ENCODE measurements at places on chromosomes 1 and 21.

- peak; percentile 80 for DNase-seq
Observed at GRCh38 chr1:209583408-209583807, at the start of gene CAMK1G. Gene CAMK1G, plus strand, starts transcription at chr1:209583714. Its CDS starts 11,270 bp downstream, at chr1:209594984.

DNA sequence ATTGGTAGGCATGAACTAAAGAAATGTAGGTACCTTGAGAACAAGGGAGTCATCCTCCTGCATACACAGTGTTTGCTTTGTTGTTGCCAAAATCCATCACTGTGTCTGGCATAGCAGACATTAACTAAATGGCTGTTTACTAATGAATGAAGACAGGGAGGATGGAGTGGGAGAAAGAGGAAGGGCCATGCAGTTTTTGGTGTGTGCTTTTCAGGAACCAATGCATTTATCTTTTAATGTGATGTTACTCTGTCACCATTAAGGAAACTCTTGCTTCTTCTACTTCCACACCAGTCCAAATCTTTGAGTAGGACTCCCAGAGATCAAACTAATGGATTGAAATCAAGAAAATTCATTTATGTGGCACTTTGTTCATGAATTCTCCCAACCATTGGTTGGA lies 55.6 kb upstream of the DUSP10 start:
- no peak for DNase-seq

GRCh38 chr1:107264561-107264960 lies 123.7 kb downstream of the NTNG1 start:
- no peak for DNase-seq

GRCh38 chr1:64650411-64650810 lies 94.5 kb upstream of the RAVER2 start:
- no peak for DNase-seq

DNA sequence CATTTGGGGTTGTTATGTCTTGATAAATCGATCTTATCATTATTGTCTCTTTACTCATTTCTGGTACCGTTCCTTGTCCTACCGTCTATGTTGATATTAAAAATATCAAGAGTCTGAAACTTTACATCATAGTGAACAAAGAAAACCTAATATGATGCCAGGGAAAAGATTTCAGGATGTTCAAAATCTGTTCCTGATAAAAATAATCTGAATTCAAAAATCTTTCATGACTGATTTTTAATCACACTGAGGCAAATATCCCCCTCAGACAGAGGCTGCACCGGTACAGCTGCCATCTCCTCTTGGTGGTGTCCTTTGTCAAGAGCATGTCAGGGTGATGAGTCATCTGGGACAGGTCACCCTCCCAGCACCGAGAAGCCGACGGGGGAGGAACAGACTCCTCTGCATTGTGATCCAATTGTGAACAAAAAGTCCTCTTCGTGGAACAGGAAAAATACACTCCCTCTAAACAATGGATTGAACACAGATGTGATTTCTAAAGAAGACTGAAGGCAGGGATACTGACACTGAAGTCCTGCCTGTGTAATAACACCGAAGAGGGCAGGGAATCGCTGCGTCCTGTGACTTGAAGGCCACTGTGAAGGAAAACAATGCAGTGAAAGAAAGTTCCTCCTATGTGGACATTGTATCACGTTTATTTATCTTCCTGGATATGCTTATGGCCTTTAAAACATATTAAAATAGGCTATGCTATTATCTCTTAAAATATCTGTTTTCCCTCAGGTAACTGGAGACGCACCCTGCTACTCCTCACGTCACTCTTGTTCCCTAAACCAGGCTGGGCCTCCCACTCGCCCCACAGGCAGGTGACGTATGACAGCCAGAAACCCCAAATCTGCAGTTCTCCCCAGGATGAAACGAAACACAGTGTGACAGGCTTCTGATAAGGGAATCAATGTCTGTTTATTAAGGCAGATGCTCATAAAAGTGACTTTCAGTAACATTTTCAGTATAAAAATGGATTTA lies 4.3 kb upstream of the SPATC1L start:
- DNase-seq = peak; percentile 3

DNA sequence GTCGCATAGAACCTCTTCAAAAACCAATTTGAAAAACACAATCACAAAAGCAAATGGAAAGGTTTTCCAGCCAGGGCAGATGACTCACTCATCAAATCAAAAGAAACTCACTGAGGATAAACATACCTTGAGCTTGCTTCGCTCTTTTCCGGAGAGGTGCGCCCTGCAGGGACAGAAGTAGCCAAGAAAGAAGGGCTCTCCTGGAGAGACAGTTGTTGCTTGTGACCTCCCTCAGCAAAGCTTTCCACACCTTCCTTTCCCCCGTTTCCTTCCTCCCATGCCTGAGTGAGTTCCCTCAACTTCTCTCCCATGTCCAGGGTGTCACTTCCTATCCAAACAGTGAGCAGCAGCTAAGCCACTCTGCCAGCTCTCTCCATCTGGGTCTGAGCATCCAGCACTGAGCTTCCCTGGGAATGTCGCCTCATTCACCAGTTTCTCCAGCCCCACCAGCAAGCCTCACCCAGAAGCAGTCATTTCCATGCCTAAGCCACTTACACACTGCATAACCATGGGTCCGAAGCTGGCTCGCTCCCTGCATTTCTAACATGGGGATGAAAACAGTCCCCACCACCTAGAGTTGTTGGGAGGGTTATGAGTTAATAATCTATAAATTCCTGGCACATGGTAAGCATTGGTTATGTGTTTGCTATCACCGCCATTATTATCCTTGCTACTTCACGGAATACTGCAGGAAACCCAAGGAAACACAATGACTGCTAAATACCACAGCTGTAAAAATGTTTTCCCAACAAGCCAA lies 75.0 kb downstream of the PTPN14 start:
- peak; percentile 44 for DNase-seq

GRCh38 chr21:31394309-31394708 lies 50.2 kb upstream of the TIAM1 start:
- no peak for DNase-seq

DNA sequence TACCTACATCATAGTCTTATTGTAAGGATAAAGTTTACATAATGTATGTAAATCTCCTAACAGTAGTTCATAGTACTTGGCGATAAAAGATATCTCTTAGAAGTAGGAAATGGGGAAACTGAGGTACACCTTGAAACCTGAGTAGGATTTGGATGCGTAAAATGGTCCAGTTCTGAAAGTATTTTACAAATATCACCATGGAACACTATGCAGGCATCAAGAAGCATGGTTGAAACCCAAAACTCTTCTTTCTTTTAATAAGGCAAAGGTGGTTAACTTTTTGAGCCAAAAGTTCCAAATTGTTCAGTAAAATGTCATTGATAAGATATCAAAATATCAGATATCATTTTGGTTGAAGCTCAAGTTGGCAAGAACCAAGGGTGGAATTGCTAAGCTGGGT lies 46.0 kb downstream of the ROR1 start:
- DNase-seq = no peak

- DNase-seq = no peak
Observed at GRCh38 chr21:42633858-42634257, 19.6 kb upstream of the PDE9A start.

- no peak for DNase-seq
Observed at GRCh38 chr1:159079525-159079924, 3.0 kb upstream of the AIM2 start.

- DNase-seq = no peak
Observed at GRCh38 chr1:10539411-10540043, 64.8 kb downstream of the PEX14 start.

- no peak for DNase-seq
Observed at GRCh38 chr1:158943059-158943458, 11.7 kb downstream of the PYHIN1 start.

DNA sequence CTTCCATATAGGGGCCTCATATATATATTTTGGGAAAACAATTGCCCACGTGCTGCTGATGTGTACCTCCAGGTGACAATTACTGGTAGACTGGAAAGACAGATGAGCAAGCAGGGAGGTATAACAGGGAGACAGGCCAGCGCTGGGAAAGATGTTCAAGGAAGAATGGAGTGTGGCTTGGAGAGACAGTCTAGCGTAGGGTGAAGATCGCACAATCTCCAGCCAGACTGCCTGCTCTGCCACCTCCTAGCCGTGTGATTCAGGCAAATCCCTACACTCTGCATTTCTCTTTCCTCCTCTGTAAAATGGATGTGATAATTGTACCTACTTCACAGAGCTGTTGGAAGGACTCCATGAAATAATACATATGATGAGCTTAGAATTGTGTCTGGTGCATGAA lies 66.1 kb downstream of the TMCO4 start:
- no peak for DNase-seq

DNA sequence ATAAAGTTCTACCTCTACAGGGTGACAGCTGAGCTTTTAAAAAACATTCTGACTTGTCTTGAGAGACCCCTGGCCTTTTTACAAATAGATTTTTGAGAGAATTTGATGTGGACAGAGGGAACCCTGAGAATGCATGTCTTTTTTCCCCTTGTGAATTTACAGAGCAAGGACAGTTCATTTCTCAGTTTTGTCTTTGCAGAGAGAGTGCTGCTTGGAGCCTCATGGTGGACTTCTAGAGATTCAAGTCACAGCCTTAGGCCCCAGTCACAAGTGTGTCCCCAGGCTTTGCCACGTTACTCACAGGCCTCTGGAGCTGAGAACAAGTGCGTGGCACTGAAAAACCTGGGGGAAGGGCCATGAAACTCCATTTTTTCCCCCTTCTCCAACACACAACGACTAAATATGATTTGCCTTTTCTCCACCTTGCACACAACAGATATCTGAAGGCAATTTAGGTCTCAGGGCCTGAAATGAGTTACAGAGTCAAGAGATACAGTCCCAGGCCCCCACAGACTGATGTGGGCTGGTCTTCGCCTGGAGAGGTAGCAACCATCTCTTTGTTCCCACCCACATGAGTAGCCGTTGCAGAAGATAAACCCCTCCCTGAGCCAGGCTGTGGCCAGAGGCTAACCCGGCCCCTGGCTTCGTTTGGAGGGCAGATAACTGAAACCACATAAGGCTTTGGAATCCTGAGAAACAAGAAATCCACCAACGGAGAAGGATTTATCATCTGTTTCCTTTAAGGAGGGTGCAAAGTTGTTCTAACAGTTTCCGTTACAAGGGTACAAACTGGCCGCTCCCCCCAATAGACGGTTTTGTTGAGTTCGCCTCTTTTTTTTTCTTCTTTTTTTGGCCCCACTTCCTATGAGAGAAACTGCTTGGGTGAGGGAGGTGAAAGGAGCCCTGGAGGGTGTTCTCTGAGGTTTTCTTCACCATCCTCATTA lies 1.0 kb upstream of the PIGV start:
- peak; percentile 46 for DNase-seq

DNA sequence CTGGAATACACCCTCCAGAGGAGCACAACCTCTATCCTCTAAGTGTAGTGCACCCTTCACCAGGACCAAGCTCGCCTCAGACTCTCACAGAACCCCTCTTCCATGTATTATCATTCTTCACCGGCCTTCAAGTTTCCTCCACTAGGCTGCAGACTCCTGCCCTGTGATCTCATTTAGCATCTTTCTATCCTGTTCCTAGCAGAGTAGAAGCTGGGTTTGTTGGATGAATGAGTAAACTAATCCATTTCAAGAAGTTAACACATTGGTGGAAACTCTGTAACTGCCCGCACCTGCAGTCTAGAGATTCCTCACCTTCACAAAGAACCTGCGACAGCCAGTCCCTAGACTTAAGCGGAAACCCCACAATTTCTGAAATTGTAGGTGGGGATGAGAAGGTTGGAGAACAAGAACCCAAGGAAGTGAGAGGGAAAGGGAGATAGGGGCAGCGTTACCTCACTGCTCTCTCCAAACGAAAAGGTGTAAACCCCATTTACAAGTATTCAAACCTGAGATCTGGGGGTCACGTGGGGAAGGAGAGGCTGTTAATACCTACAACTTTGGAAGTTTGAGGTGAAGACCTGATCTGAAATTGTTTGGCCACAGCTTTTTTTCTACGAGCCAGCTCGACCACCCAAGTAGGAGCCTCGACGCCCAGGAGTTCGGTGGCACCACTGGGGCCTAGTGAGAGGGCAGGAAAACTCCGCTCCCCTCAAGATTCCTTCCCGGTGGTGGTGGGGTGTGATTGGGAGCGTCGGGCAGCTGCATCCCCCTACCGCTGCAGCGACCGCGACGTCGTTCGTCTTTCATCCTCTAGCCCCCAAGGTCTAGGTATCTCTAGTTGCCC lies 1.2 kb downstream of the PTPN14 start:
- DNase-seq = peak; percentile 40

DNA sequence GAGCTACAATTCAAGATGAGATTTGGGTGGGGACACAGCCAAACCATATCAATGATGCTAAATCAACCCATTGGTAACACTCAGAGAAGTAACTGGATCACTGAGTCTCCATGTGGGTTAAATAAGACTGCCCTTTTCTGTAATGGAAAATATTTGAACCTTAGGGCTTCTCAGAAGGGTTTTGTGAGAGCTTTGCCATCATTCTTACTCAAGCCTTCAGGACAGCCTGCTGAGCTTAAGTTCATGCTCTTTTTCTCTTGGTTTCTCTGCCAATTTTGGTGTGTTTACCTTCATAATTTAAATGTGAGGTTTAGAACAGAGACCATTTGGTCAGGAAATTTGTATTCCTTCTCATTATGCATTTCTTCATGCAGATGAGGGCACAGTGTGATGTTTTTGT lies 74.7 kb downstream of the DISC1 start:
- DNase-seq = no peak

DNA sequence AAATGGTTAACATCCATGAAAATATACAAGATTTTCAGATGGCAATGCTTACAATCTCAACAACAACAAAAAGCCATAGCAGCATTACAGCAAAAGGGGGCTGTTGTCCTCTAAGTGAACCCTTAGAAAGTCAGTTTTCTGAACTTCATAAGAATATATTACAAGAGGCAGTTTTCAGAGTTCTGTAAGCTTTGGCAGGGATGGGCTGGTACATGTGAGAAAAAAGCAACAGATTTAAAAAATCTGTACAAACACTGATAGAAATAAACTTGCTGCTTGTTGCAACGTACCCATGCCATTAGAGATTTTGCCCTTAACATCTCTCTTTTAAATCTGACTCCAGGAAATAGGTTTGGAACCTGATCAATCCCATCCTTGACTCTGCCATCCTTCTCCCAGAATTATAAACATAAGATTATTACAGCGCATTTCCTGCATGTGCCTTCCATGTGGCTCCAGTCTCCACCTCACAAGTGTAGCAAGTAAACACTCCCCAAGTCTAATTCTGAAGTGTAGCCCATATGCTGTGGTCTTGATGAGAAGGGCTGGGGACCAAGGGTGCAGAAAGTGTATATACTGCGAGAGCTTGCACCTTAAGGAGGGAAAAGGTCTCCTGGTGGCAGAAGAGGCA lies 101.4 kb upstream of the TSPAN2 start:
- DNase-seq = no peak
